ENCODE measurements at places on chromosomes 5 and 9.
A peak's percentile ranks its signal among the peaks of the same experiment; 100 is the strongest.

- no peak for DNase-seq
Observed at GRCh38 chr9:72627956-72628540, 106.6 kb downstream of the TMC1 start.

- no peak for DNase-seq
Observed at GRCh38 chr5:72441094-72441723, 66.0 kb downstream of the ZNF366 start.

GRCh38 chr5:181189363-181189961 is 15.5 kb downstream of the TRIM7 start:
- peak; percentile 82 for DNase-seq

DNA sequence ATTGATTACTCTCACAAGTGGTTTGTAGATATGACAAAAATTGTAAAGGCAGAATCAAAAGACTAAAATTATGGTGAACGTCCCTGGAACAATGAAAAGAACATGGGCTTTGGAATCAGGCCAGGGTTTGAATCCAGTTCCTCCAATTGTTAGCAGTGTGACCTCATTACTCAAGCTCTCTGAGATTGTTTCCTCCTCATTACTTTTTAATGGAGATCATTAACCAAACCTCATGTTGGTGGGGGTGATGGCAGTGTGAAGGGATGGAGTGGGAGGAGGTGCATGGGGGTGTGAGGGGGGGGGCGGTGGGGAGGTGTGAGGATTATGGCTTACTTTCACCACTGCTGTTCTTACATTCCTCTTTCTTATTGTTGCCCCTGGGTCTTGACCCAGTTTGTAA is 44.1 kb upstream of the FOXE1 start:
- DNase-seq, result no peak

- no peak for DNase-seq
Observed at GRCh38 chr5:147801461-147801860, 18.9 kb upstream of the JAKMIP2 start.

- DNase-seq, result no peak
Observed at GRCh38 chr9:80076162-80076561, 504.4 kb downstream of the TLE4 start.

- no peak for DNase-seq
Observed at GRCh38 chr9:29640507-29640906, 2067.2 kb upstream of the C9orf72 start.

DNA sequence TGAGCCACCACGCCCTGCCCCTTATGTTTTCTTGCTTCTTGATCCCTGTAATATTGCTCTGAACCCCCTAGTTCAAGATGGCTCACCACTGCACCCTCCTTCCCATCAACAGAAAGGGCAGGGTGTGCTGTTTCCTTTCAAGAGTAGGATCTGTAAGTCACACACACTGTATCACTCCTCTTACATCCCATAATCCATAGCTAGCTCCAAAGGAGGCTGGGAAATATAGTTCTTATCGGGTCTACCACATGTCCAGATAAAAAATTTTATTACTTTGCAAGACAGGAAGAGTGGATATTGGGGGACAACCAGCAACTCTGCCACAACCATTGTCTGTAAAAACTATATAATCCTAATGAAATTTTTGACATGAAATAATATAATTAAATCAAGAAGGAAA is 79.6 kb downstream of the C9orf50 start:
- DNase-seq, result no peak

GRCh38 chr5:139524940-139525585 is 36.1 kb upstream of the UBE2D2 start:
- DNase-seq, result no peak

DNA sequence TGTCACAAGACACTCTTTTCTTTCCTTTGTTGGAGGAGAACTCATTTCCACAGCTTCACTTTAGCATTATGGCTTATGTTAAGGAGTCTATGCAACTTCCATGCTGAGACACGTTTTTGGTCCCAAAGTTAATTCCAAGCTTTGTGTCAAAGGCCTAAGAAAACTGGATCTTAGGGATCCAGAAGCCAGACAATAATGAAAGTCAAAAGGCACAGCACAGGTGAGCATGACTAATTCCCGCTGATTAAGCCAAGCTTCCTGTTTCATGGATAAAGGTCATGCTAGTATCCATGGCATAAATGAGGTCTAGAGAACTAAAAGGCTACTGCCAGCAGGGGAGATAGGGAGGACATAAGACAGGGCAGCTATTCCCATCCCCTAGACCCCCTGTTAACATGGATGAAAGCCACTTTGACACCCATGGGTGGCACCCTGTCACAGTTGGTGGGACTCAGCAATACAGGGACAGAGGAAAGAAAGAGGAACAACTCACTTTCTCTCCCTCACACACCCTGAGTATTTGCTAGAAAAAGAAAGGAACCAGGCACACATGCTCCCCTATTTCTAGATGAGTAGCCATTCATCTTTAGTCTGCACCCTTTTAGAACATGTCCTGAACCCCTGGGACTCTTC is 438.1 kb upstream of the CDH9 start:
- DNase-seq, result no peak

GRCh38 chr5:143641549-143642355 is 170.2 kb upstream of the HMHB1 start:
- no peak for DNase-seq

- no peak for DNase-seq
Observed at GRCh38 chr5:81121836-81122630, 111.1 kb upstream of the CKMT2 start.

- DNase-seq, result no peak
Observed at GRCh38 chr9:27198190-27198589, 89.2 kb downstream of the TEK start.

- DNase-seq, result no peak
Observed at GRCh38 chr5:88238732-88239131, 29.9 kb downstream of the TMEM161B start.

- DNase-seq, result no peak
Observed at GRCh38 chr5:172303162-172303561, 19.6 kb upstream of the UBTD2 start.

Data from CD4-positive, alpha-beta T cell treated with Interleukin-4 for 4 hours (primary cell).